ENCODE measurements at places on chromosomes 3 and 15.

- no peak for DNase-seq
These were observed 13.9 kb downstream of the EOGT start for GRCh38 chr3:68999605-69000004.

DNA sequence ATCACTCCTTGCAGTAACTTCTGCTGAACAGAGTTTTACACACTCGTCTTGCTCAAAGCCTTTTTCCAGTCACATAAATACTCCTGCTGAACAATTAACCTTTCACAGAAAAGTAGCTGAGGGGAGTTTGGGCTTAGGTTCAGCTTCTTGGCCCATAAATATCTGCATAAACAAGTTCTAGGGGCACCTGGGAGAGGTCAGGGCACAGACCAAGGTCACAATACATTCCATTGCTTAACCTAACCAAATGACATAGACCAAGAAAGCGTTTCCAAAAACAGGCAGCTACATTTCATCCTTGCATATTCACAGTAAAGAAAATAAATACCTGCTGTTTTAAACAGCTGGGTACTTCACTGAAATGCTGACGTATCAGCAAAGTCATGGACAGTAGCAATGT lies 101.3 kb downstream of the THRB start:
- no peak for DNase-seq

DNA sequence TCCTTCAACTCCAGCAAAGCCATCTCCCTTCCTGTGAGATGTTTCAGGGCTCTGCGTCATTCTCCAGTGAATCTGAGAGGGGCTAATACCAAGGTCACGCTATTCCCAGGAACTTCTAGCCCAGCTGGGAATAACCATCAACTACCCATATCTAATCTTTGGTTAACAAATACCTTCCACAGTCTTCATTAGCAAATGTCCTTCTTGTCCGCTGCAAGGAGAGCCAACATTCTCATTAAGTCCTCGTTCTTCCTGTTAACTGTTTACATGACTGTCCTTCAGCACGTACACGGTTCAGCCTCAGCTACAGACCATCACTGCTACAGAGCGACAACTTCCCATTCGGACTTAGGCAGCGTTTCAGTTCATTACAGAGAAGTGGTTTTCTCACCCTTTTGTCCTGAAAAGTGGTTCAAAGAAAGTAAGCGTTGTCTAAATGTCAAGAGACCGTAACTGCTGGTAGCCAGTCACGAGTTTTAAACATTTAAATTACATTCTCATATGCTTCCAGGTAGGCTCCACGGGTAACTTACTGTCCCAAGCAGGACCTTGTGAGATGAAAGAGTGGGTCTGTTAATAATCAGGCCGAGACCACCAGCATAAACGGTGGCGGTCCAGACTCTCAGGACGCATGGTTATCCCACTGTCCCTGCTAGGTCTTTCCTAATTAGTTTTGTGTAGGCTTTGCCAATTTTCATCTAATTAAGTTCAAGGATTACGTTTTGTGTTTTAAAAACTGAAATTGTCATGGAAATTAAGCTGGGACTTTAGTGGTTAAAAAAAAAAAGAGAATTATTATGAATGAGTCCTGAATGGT lies 63.8 kb downstream of the CHSY1 start:
- DNase-seq, result no peak

DNA sequence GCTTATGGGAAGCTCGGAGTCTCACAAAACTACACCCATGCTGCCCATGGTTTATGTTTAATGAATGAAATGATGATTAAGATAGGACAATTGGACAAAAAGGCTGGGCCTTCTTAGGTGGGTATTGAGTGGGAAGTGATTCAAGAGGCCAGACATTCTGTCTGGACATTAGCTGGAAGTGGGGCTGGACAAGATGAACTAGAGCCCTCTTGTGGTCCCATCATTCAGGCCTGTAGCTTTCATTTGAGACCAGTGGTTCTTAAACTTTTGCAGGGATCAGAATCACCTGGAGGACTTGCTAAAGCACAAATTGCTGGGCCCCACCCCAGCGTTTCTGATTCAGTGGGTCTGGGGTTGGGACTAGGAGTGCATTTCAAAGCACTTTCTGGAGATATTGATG lies 290.4 kb upstream of the CTDSPL start:
- DNase-seq, result no peak

DNA sequence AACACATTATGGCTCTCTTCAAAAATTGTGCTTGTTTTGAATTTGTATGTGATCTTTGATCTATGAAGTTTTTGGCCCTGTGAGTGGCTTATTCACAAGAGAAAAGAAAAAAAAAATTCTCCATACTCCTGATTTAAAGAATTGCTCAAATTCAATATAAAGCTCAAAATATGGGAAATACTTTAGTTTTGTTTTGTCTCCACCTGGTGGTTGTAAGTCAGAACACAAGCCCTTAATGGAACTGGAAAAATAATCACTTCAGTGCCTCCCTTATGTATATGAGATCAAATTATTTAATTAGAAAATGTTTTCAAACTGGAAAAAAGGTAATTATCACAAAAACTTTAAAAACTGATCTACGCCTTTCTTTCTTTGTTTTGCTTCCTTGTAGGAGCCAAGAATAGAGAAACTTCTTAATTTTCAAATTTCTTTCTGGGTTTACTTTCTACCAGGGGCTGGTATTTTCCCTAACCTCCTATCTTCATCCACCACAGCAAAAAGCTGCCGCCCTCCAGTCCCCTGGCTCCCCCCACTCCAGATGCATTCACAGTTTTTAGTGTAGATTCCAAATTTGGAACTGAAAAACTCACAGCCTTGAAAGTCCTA lies 50.6 kb downstream of the SERP1 start:
- peak; percentile 61 for DNase-seq

DNA sequence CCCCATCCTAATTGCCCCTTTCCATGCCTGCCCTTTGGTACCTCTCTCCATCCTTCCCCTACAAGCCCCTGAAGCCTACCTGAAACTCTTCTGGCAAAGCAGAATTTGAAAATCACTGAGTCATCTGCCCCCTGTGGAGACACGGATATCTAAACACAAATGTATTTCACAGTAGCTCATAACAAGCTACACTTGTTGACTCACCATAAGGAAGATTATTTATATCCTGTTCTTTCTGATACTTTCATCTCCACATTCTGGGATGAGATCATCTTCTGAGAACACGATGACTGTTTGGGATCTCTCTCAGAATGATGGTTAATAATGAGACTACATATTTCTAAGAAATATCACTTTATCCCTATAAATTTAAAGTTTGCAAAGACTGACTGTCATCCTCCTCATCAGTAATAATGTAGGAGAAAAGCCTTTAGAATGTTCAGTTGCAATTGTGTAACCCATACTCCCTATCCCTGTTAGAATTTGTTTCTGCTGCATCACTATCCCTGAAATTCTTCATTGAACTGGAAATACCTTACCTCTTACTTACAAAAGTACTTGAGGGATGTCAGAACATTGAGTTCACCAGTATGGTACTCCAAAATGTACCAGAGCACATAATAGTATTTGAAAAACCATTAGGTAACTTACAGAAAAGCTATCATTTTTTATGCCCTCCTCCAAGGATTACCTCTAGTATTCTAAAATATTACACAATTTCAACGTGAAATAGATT lies 116.1 kb upstream of the IL12A start:
- peak; percentile 7 for DNase-seq

DNA sequence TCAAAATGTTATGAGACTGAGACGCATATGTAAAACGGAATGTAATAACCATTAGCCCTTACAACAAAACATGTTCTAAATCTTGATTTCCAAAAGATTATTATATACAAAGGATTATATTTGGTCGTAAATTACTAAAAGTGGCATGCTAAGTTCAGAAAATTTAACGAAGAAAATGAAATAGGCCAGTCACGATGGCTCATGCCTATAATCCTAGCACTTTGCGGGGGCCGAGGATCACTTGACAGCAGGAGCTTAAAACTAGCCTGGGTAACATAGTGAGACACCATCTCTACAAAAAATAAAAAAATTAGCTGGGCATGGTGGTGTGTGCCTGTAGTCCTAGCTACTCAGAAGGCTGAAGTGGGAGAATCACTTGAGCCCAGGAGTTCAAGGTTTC lies 29.0 kb downstream of the ACAD11 start:
- no peak for DNase-seq

GRCh38 chr3:27577504-27577903 lies 93.3 kb upstream of the SLC4A7 start:
- no peak for DNase-seq

DNA sequence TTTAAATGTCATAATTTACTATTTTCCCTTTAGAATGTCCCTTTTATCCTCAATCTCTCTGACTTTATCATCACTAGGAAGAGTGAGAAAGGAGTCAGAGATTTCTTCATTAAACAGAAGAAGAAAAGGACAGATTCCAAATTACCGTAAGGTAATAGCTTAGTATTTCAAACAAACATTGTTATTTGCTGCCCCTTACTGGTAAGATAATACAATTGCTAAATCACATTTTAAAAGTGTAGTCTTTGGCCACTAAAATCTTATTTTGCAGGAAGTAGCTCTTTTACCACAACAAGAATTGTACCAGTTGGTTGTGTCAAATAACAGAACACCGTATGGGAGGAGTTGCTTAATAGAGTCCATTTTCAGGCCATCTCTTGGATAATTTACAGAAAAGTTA lies 53.7 kb downstream of the CGGBP1 start:
- peak; percentile 79 for DNase-seq

DNA sequence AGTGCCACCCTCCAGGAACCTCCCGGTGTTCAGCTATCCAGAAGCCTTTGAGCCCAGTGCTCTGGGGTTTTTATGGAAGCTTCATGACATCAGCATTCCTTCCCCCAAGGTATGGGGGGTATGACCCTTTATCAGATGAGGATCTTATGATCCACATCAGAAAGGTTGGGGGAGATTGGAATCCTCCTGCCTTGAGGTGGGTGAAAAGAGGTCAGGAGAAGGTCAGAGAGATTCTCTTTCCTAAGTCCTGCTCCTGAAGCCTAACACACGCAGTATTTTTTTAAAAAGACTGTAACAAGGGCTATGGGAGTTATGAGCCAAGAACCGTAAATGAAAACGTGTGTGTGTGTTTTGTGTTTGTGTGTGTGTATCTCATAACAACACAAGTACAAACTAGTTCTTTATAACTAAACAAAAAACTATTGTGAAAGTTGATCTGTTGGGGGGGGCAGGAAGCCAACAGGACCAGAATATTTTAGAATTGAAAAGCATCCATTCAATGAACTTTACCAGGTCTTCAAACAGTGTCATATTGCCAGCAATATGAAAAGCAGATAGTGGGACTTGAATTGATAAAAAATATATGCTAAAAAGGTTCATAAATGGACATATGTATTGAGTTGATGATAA lies 13.2 kb downstream of the MKRN3 start:
- DNase-seq, result no peak

- DNase-seq, result no peak
These were observed 86.8 kb downstream of the LIPC start for GRCh38 chr15:58518626-58519025.

DNA sequence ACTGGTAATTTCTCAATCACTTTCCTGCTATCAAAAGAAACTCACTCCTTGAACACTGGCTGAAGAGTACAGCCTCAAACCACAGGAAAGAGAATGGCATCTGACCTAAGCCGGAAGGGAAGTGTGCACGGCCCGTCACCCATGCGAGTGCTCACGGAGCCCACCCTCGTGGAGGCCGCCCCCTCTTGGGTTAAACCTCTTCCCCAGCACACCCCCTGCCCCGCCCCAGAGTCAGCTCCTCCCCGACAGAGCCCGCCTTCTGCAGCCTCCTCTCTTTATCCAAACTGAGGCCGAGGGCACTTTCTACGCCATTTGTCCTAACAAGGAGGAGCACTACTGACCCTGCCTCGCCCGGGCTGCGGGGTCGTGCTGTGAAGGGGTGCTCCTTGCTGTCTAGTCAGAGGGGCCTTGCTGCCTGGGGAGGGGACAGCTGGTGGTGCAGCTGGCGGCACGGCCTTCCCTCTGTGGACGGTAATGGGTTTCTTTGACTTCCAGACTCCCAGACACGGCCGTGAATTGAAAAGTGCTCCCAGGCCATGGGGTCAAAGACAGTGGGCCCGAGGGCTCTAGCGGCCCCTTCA lies 137.7 kb downstream of the NSMCE3 start:
- DNase-seq, result no peak

GRCh38 chr3:81436182-81436581 lies 325.3 kb downstream of the GBE1 start:
- DNase-seq, result no peak

- no peak for DNase-seq
These were observed 8.4 kb downstream of the TMEM40 start for GRCh38 chr3:12750658-12751071.

DNA sequence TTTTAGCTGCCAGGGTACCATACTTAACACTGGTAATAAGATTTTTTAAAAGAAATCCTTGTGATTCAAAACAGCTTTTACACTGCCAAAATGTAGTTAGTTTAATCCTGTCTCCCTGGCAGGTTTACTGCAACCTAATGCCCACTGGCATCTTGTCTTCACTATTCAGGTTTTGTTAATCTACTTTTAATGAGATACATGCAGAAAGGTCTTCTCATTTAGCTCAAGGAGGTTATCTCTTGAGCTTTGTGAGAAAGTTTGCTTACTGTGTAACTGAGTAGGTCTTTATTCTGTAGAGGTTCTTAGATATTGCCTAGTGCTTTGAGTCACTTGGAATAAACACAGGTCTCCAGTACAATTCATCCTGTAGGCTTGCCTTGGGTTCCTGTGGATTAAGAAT lies 110.7 kb downstream of the PIK3R4 start:
- no peak for DNase-seq

DNA sequence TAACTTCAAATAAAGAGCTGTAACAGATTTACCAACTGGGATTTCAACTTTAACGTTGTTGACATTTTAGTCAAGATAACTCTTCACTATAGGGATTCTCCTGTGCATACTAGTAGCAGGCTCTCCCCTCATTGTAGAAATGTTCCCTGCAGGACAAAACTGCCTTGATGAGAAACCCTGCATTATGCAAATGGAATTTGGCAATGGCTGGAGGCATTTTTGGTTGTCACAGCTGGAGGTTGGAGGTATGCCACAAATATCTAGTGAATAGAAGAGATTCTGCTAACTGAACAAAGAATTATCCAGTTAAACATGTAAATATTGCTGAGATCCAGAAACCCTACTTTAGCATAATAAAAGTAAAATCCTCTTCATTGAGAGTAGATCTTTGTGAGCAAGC lies 928.8 kb upstream of the ALCAM start:
- no peak for DNase-seq

- no peak for DNase-seq
These were observed 96.8 kb downstream of the ZNF385D start for GRCh38 chr3:21654241-21654640.

DNA sequence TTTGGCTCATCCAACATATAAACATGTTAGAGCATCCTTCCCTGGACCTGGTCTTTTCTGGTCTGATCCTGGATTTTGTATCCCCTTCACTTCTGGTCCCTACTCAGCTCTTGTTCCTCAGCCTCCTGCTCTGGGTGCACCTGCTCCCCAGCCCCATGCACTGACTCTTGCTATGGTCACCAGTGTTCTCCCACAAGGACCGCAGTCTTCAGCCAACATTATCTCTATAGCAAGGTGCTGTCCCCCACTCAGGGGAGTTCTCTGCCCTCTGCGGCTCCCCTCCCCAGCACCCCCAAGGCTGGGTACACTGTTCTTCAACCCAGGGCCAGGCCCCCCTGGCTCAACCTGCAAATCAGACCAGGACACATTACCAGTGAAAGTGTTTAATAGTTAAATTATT lies 80.2 kb downstream of the SEC22A start:
- no peak for DNase-seq
